ENCODE measurements at places on chromosomes 5 and 9.

DNA sequence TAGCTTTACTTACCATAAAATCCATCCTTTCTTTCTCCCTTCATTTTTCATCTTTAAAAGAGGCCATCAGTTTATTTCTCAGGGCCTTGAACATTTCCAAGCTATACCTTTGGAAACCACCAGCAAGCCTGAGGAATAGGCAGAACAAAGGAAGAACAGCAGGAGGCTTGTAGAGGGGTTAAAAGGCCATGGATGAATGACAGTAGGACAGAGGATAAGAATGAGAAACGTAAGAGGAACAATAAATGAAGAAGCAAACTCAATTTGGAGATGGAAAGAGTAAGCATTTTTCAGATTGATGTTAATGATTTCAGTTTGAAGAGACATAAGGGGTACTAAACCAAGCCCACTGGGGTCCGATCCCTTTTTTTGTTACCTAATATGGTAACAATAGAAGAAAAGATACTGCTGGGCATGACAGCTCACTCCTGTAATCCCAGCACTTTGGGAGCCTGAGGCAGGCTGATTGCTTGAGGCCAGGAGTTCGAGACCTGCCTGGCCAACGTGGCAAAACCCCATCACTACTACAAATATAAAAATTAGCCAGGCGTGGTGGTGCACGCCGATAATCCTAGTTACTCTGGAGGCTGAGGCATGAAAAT, 106.6 kb upstream of the NMUR2 start:
- no peak for DNase-seq

GRCh38 chr5:68219161-68219816, 3.7 kb downstream of the PIK3R1 start:
- no peak for DNase-seq

- no peak for DNase-seq
These were observed 42.9 kb upstream of the GARNL3 start for GRCh38 chr9:127221695-127222094.

- no peak for DNase-seq
These were observed 18.3 kb downstream of the CMBL start for GRCh38 chr5:10289353-10289752.

DNA sequence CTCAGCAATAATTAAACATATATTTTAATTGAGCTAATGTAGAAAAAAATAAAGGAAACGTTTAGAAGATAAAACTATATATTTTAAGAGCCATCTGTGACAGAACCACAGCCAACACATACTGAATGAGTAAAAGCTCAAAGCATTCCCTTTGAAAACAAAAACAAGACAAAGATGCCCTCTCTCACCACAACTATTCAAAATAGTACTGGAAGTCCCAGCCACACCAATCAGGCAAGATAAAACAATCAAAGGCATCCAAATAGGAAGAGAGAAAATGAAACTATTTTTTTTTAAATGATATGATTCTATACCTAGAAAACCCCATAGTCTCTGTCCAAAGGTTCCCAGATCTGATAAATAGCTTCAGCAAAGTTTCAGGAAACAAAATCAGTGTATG, 262.0 kb downstream of the HTR1A start:
- no peak for DNase-seq
